Activated CD4-positive, CD25-positive, alpha-beta regulatory T cell treated with anti-CD3 and anti-CD28 coated beads, Interleukin-2, amount 50 U/mL, for 72 hours (primary cell): ENCODE measurements at places on chromosomes 1 and 21.

- DNase-seq: no peak
Observed at GRCh38 chr1:13860031-13860430, 160.0 kb downstream of the PRDM2 start.

- no peak for DNase-seq
Observed at GRCh38 chr1:112460615-112461014, 48.1 kb upstream of the WNT2B start.

- DNase-seq: no peak
Observed at GRCh38 chr1:44347280-44347679, 7.8 kb downstream of the ERI3 start.

DNA sequence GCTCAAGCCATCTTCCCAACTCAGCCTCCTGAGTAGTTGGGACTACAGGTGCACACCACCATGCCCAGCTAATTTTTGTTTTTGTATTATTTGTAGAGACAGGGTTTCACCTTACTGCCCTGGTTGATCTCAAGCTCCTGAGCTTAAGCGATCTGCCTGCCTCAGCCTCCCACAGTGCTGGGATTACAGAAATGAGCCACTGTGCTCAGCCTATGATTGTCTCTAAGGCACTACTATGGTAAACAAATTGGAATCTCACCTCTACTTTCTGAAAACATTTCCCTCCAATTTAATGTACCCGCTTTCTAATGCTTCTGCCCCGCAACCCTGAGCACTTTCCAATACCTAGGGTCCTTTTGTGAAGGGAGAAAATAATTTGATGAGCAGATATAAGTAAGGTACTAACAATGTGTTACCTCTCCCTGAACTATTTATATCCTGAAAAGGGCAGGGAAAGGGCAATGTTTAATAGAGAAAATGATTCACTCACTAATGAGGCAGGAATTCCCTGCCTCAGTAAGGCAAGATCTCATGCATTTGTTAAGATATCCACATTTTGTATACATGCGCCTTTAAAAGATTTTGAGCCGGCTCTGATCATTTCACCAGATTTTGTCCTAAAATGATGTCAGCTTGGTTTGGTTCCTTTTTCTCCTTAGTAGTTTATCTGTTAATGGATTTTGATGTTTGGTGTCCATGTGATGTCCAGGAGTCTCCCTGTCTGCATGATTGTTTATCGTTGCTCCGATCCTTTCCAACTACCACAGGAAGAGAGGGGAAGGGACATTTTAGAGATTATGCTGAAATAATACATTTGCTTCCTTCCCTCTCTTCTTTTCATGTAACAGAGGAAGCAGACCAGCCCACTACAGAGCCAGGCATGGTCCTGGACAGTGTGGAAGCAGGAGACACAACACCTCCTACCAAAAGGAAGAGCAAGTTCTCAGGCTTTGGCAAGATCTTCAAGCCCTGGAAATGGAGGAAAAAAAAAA, 47.3 kb upstream of the RCC1 start:
- no peak for DNase-seq

DNA sequence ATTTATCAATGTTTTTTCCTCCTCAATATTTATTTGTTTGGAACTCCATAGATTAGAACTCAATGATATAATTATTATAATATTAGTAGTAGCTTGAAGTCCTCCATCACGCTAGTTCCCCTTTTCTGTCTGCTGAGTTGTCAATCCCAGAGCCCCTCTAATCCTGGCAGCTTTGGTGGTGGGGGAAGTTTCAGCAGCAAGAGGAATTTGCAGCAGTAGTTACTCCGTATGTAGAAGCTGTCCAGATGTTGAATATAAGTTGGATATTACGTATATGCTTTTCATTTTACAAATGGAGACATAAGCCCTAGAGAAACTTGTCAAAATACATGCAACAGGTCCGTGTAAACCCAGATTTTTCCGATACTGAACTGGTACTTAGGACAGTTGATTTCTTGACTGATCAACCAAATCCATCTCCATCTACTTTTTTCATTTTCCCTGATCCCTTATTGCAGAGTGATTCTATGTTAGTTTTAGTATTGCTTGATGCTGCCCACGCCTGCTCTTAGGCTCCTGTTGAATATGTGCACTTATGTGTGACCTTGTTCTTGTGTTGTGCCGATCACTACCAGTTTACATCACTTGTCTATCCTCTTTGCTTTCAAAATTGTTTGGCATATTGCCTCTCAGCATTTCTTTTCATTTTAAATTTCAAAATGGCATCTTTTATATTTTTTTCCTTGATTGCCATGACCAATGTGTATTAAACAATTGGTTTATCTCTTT, 28.1 kb downstream of the SMAP2 start:
- DNase-seq: no peak

GRCh38 chr1:147798731-147799130, 38.3 kb upstream of the GJA5 start:
- DNase-seq: no peak

GRCh38 chr21:36170823-36171222, 14.2 kb downstream of the DOP1B start:
- DNase-seq: no peak

- no peak for DNase-seq
Observed at GRCh38 chr1:18256282-18257235, 149.0 kb downstream of the IGSF21 start.

DNA sequence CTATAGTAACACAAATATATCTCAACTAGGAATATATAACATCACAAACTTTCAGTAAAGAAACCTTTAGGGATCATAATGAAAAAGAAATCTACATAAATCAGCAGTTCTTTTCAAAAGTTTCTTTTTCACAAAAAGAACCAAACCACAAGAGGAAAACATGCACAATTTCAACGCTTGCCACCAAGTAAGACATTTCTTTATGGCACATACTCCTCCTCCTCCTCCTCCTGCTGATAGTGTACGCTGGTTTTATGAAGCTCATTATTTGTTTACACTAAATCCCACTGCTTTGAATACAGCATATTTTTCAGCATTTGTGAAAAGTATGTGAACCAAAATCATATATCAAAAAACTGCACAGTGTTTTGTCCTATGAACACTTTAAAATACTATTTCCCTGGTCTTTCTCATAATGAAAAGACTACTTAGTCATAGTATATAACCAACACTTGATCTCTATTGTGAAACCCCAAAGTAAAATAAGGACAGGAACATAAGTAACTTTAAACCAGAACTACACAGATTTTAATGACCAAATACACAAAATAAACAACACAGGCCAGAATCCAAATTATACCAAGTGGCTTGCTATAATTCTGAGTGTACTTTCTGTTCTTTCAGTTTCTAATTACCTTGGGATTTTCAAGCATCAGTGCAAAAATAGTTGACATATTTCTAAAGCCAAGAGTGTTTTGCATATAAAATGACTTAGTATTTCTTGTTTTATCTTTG, 184.2 kb downstream of the EIF4G3 start:
- DNase-seq: no peak

GRCh38 chr1:226312065-226312464, 3.1 kb upstream of the LIN9 start:
- DNase-seq: no peak

- DNase-seq: no peak
Observed at GRCh38 chr1:94859174-94859573, 39.0 kb downstream of the SLC44A3 start.

GRCh38 chr1:89942825-89943658, 51.9 kb upstream of the ZNF326 start:
- DNase-seq: no peak

GRCh38 chr1:224392411-224393249, 36.0 kb downstream of the CNIH4 start:
- no peak for DNase-seq

DNA sequence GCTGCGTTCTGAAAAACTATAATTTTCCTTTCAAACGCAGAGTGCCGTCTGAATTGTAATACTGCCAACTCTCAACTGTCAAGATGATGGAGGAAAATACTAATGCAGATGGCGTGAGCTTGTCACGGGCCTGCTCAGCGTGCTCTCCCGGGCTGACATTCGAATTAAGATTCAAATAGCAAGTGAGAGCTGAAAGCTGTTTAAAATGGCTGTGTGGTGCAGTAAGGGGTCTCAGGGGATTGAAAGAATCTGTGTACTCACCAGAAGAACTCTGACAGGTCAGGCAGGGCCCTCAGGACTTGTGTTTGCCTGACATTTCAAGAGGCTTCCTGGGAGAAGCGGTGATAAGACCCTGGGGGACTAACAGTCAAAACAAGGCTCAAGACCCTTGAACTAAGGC, 33.1 kb downstream of the ZMYND12 start:
- DNase-seq: no peak

- no peak for DNase-seq
Observed at GRCh38 chr1:204350312-204350711, 9.4 kb downstream of the PLEKHA6 start.

DNA sequence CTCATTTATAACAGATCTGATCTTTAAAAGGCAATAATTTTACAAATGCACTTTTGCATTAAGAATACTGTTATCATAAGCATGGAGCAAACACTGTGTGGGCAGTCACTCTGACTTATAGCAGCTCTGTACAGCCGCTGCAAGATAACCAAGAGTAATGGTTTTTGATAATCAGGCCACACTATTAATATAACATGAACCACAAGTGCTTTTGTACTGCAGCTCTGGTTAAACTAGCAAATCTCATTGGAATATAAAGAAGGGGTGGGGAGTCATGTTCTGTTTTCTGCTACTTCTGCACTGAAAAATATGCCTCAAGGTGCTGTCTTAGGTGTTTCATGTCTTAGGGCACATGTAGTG, 357.4 kb downstream of the LMO4 start:
- no peak for DNase-seq

DNA sequence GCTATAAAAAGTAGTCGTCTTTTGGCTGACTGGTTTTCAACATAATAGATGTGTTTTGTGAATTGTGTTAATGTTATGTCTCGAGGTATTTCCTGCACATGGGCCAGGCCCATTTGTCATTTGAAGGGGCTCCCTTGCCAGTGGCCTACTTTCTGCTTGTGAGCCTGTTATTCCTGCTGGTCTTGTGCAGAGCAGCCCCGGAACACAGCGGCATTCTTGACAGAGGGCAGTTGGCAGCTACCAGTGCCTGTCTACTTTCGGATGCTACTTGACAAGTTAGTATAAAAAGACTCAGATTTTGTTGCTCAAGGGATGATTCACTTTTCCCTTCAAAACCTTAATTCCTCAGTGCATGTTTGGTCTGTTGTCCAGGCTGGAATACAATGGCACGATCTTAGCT, 28.5 kb downstream of the PGM1 start:
- no peak for DNase-seq

GRCh38 chr21:23008601-23009202, 2010.5 kb downstream of the NCAM2 start:
- no peak for DNase-seq

GRCh38 chr1:226989085-226989920, 49.2 kb downstream of the COQ8A start:
- no peak for DNase-seq

- DNase-seq: no peak
Observed at GRCh38 chr1:203797948-203798655, 2.7 kb downstream of the ZBED6 start.

GRCh38 chr1:94118013-94118412, 2.9 kb downstream of the ABCA4 start:
- DNase-seq: no peak

- no peak for DNase-seq
Observed at GRCh38 chr1:58432851-58433668, 113.5 kb downstream of the OMA1 start.

DNA sequence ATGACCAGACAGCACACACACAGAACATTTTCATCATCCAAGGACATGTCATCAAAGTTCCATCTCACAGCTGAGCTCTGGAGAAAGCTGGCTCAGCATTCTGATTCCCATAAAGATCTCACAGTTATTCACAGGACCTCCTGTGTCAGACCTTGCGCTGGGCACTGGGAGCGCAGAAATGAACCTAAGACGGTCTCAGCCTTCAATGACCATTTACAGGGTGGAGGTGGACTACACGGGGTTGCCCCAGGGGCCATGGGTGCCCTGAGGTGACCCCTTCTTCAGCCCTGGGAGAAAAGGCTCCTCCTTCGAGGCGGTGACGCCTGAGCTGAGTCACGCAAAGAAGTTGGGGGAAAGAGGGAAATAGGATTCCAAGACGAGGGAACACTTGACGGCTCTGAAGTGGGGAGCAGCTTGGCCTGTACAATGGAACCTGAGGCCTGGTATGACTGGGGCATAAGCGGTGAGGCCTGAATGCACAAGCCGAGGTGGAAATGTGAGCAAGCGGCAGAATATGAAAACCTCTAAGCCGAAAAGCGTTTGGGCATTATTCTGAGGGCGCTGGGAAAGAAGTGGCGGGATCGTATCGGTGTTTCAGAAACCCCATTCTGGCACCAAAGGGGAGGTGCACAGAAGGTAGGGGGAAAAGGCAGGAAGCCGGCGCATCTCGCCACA, 797 bp downstream of the CC2D1B start:
- peak; percentile 43 for DNase-seq

DNA sequence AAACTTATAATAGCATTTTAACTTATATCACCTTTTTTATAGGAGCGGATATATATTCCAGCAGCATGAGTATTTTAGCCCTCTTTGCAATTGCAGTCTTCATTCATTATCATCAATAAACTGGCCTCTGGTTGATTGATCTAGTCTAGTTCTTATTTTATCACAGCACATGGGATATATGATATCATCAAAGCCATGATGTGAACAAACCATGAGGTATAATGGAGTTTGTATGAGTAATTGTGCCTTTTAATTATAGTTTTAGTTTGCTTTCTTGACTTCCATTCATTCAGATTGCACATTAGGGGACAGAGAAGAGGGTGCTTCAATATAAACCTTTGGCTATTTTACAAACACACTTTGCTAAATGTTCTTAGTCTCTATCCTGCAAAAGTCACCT, 3.5 kb upstream of the UBR4 start:
- no peak for DNase-seq

DNA sequence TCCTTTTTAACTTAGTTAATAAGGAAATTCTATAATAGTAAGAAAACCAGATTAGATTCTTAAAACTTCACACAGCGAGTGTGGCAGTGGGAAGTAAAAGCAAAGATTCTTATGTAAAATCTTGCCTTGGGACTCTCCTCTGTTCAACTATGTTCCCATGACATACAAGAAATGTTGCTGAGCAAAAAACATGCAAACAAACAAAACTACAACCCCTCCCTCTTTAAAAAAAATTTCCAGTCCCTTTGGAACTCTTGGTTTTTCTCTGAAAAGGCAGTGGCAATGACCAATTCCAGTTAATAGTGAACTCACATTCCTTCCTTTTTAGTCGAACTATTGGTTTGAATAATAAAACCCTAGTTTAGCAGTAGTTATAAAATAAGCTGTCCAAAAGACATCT, 453.1 kb upstream of the ZRANB2 start:
- no peak for DNase-seq

GRCh38 chr1:100510451-100510850, 27.5 kb upstream of the GPR88 start:
- no peak for DNase-seq

DNA sequence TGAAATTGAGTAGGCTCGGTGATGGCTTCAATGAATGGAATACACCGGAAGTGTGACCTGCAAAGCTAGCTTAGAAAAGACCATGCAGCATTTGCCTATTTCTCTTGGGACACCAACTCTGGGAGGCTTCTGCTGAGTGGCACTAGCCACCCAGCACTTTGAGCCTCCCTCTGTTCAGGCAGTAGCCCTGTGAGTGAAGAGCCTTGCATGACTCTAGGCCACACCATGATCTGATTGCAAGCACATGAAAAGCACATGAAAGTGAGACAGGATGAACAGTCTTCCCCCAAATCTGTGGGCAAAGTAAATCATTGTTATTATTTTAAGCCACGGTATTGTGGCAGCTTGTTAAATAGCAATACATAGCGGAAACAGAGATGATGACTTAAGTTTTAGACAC, 2.8 kb downstream of the CD48 start:
- DNase-seq: no peak

- DNase-seq: no peak
Observed at GRCh38 chr1:116942344-116942743, 32.6 kb downstream of the PTGFRN start.

GRCh38 chr1:167668108-167668507, 38.1 kb downstream of the RCSD1 start:
- DNase-seq: no peak
